Hypothalamus (tissue), 51 donors: ENCODE measurements at places on chromosomes 11 and 22.

GRCh38 chr11:2428322-2428795, 16.0 kb downstream of the TRPM5 start:
- peak; percentile 27 for DNase-seq

DNA sequence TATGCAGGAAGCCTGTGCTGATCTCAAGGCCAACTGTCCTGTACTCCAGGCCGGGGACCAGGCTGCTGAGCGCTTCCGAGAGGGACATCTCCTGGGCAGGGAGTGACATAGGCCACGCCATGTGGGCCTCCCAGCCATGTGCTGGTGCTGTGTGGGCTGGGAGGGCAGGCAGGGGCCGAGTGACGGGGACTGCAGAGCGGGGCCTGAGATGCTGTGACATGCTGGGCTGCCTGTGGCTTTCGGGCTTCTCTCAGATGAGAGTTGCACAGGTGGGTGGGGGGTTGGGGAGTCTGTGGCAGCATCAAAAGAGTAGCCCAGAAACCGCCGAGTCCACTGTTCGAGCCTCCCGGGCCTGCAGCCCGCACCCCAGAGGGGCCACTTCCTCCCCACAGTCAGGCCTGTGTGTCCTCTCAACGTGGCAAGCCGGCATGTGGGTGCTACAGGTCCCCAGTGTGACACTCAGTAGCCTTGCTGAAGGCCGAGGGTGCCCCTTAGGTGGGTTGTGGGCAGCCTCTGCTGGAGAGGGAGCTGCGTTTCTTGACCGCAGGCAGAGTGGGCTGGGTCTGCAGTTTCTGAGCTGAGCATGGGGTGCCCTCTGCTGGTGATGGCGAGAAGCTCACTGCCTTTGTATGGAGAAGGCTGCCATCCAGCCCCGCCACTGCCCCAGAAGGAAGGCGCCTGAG, 101.2 kb downstream of the BCR start:
- DNase-seq: peak; percentile 82

GRCh38 chr11:76512851-76513653, 68.2 kb downstream of the EMSY start:
- DNase-seq: no peak

DNA sequence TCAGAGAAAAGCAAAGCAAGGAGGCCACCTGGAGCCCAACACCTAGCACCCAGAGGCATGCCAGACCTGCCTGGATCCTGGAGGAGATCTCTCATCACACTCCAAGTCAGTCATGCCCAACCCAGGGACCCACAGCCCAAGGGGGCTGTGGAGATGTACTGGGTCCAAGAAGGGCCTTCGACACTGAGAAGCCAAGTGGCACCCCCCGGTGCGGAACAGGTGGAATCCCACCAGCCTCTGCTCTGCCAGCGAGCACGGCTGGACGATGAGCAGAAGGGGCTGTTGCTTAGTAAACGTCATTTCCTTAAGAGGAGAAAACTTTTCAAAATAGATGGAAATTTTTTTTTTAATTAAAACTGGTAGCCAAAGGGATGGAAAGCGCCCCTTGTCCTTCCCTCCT, 171.9 kb upstream of the GRK3 start:
- DNase-seq: no peak

GRCh38 chr11:79488286-79488685, 47.5 kb upstream of the TENM4 start:
- DNase-seq: no peak

- no peak for DNase-seq
Measured at GRCh38 chr11:60960405-60960804, 8.4 kb upstream of the SLC15A3 start.

- DNase-seq: no peak
Measured at GRCh38 chr22:24975813-24976341, 23.4 kb downstream of the KIAA1671 start.

GRCh38 chr11:86476109-86476861, 101.6 kb downstream of the CCDC81 start:
- DNase-seq: no peak

GRCh38 chr11:127226380-127226779, 225.8 kb upstream of the KIRREL3 start:
- no peak for DNase-seq

DNA sequence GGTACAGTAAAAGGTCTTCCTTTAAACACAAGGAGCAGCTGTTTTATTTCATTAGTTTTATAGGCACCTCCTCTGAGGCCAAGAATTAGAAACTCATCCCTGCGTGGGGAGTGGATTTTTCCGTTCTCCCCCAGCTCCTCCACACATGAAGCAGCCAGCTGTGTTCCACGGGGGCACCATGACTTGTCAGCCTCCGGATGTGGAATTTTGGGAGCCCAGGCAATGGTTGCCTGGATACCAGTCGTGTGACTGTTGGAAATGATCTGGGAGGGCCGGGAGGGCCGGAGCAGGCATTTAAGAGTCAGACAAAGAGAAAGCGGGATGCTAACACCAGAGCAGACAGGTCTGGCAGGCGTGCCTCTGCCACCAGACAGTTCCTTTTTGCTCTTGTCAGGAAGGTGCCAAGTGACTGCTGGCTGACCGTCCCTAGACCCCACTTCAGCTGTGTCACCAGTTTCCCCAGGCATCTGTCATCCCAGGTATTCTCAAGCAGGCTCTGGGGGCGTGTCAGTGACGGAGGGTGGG, 15.9 kb upstream of the CDC42EP2 start:
- peak; percentile 37 for DNase-seq

GRCh38 chr11:28835317-28835716, 727.1 kb downstream of the METTL15 start:
- no peak for DNase-seq

DNA sequence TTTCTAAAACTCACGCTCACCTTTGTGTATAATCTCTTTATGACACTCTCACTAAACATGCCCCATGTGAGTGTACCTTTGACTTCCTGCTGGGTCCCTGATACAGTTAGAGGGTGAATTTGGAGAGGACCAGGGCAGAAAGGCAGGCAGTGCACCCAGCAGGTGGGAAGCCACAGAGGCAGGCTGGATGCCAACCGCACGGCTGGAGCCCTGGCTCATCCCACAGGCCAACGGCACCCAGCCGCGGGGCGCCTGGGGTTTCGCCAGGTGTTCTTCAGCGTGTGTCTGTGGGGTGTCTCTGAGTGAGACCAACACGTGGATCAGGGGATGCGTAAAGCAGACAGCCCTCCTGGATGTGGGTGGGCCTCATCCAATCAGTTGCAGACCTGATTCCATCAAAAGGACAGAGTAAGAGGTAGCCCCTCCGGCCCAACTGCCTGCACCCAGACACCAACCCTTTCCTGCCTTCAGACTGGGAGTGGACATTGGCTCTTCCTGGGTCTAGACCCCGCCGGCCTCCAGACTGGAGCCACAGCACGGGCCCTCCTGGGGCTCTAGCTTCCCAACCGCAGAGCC, 51.6 kb downstream of the DHCR7 start:
- no peak for DNase-seq

DNA sequence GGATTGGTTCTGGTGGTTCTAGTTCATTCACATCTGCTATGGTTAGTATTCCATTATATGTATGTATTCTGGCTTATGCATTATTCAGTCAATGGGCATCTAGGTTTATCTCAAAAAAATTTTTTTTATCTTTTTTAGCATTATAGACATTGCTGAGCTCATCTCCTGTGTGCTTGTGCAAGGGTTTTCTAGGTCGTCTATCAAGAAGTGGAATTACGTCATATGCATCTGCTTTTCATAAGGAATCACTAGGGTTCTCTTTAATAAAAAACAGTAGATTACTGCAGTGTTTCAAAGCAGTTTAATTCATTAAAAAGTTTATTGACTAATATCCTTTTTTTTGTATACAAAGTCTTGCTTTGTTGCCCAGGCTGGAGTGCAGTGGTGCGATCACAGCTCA, 21.3 kb downstream of the TBC1D22A start:
- DNase-seq: no peak

GRCh38 chr11:128593281-128593680, 5.9 kb upstream of the ETS1 start:
- no peak for DNase-seq

DNA sequence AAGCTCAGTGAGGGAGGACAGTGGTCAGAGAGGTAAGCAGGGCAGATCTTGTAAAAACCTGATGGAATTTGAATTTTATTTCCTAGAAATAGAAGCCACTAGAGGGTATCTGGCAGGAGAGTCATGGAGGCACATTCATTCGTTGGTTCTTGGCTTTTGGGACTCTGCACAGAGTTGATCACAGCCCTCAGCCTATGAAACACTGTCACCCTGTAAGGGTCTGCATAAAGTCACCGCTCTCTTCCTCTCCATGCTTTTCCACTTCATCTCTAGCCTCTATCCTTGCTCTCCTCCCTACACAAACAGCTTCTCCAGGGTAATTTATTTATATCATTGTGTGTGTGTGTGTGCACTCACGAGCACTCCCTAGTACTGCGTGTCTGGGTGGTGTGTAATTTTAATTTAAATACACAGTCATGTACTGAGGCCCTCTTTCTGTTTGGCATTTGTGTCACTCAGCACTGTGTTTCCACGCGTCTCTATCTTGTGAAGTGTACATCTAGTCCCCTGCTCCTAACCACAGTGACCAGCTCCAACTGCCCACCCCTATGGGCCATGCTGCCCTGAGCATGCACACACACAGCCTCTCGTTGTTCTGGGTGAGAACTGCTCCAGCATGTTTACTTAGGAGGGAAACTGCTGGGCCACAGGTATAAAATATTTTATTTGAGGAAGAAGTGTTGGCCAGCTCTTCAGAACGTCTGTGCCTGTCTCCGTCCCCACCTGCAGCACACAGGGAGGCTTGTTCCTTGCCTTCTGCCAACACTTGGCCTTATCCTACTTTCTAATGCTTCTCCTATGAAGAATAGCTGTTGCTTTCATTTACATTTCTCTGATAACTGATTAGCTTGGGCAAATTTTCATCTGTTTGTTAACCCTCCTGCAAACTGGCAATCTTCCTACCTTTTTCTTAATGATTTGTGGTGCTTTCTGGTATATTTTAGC, 4.5 kb downstream of the KCNQ1OT1 start:
- DNase-seq: no peak

GRCh38 chr11:96013461-96014213, 89.7 kb upstream of the MTMR2 start:
- no peak for DNase-seq

- no peak for DNase-seq
Measured at GRCh38 chr22:36395915-36396314, 8.1 kb upstream of the MYH9 start.

DNA sequence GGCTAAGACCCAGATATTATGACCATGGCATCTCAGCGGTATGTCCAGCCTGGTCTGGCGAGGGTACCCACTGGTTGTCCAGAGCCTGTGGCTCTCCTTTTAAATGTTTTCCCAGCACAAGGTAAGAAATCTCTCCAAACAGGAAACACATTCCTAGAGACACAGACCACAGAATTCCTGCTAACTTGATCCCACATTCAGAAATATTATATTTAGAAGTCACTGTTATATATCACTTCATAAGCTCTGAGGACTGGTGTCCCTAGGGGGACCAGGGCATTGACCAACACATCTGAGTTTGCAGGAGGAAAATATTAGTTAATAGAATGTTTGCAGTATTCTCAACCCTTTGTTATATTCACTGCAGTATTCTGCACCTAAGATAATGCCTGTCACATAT, 23.1 kb downstream of the TMPRSS13 start:
- DNase-seq: no peak

- no peak for DNase-seq
Measured at GRCh38 chr11:45169310-45170072, 23.1 kb downstream of the PRDM11 start.

- DNase-seq: no peak
Measured at GRCh38 chr11:11946180-11946579, 62.2 kb downstream of the DKK3 start.

GRCh38 chr11:2672553-2673249, 27.1 kb downstream of the KCNQ1OT1 start:
- DNase-seq: no peak
